ENCODE measurements at places on chromosomes 2 and 18.

DNA sequence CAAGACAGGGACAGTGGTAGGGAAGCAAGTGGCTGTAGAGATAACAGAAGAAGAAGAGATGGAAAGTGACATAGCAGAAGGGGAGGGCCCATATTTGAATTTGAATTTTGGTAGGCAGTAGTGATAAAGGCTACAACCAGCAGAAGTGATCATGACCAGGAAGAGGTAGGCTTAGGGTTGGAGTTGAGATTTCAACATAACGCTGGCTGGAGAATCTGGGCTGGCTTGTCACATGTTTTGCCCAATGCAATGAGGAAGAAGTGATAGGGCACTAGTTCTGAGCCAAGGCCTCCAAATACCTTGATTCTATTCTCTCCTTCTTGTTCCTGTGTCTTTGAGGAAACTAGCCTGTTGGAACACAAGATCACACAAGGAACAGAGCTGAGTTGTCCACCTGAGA, 69.4 kb downstream of the SCG2 start:
- DNase-seq = no peak

DNA sequence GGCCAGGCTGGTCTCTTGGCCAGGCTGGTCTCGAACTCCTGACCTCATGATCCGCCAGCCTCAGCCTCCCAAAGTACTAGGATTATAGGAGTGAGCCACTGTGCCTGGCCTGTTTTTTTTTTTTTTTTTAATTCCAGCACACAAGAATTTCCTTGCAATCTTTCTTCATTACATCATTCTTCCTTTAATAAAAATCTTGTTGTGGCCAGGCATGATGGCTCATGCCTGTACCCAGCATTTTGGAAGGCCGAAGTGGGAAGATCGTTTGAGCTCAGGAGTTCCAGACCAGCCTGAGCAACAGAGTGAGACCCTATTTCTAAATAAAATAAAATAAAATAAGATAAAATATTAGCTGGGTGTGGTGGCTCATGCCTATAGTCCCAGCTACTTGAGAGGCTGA, 21.4 kb upstream of the PLEKHM3 start:
- no peak for DNase-seq

DNA sequence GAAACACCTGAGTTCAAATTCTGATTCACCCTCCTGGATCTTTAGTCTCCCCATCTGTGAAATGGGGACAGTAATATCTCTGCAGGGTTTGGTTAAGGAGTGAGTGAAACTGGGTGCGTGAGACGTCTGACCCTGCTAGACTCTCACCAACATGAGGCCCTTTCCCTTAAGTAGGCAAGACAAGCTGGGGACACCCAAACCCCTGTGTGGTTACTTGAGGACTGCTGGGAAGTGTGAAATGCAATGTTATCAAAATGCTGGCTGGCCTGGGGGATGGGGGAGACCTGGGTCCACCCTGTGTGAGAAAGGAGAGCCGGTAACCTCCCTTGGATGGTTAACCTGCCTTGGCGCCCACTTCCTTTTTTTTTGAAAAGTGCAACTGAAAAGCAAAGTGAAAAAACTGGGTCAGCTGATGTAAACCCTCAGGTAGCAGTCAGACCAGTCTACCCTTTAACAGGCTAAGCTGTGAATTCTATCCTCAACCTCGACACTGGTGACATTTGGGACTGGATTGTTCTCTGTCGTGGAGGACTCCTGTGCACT, 82.3 kb downstream of the INPP5D start:
- DNase-seq = no peak

GRCh38 chr18:7301094-7301493, 70.2 kb downstream of the LRRC30 start:
- no peak for DNase-seq

DNA sequence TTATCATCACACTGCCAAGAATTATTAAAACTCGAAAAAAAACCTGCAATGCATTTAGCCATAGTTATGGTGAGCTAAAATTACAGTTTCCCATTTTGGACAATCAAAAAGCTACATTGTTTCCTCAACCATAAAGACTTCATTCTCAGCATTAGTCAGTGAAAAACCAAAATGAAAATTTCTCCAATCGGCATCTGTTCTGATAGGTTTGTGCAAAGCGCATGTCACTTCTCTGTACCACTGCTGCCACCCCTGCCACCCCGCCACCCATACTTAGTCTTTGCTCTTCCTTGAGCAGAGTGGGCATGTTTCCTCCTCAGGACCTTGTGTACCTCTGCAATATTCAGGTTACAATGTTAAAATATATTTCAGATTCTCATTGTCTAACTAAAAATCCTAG, 7.1 kb upstream of the ZBTB14 start:
- no peak for DNase-seq

DNA sequence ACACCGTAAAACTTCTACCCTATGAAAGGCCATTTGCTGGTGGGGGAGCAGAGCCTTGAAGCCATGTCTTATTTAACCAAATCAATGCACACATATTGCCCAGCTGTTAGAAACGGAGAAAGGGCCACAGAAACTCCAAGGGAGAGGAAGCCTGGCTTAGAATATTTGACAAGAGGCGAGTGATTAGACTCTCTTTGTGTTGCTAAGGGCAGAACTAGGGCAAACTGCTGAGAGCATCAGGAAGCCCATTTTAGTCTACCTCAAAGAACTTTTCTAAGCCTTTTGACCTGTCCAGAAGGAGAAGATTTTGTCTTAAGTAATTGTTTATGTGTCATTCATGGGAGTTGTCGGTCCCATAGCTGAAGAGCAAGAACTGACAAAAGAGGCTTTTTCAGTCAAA, 54.4 kb upstream of the CELF4 start:
- no peak for DNase-seq

DNA sequence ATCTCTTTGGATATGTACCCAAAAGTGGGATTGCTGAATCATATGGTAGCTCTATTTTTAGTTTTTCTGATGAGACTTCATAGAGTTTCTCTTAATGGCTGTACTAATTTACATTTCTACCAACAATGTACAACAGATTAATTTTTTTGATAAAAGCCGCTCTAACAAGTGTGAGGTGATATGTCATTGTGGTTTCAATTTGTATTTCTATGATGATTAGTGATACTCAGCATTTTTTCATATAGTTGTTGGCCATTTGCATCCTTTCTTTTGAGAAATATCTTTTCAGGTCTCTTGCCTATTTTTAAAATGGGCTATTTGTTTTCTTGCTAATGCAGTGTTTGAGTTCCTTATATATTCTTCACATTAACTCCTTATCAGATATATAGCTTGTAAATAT, 4.3 kb downstream of the IL18RAP start:
- no peak for DNase-seq

- peak; percentile 30 for DNase-seq
Measured at GRCh38 chr2:49021271-49021670, 133.0 kb downstream of the FSHR start.

All from D341Med (cell line).